ENCODE measurements at places on chromosomes 6 and 20.

DNA sequence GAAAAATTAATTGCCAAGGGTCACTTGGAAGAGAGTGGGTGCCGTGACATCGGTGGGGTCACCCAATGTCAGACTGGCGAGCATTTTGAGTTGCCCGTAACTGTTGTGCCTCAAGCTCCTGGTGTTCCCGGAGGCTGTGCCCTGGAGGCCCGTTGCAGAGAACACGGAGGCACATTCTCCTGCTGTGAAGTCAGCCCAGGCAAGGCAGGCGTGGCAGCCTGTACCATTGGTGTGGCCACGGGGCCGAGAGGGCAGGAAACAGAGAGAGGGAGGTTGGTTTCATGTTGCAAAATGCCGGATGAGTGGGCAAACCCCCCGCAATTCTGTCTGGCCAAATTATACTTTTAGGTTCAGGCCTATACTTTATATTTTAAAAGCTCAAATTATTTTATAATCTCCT, 81.2 kb downstream of the THBS2 start:
- DNase-seq, result peak; percentile 89

GRCh38 chr6:72649032-72649984, 27.4 kb downstream of the KCNQ5 start:
- peak; percentile 87 for DNase-seq

DNA sequence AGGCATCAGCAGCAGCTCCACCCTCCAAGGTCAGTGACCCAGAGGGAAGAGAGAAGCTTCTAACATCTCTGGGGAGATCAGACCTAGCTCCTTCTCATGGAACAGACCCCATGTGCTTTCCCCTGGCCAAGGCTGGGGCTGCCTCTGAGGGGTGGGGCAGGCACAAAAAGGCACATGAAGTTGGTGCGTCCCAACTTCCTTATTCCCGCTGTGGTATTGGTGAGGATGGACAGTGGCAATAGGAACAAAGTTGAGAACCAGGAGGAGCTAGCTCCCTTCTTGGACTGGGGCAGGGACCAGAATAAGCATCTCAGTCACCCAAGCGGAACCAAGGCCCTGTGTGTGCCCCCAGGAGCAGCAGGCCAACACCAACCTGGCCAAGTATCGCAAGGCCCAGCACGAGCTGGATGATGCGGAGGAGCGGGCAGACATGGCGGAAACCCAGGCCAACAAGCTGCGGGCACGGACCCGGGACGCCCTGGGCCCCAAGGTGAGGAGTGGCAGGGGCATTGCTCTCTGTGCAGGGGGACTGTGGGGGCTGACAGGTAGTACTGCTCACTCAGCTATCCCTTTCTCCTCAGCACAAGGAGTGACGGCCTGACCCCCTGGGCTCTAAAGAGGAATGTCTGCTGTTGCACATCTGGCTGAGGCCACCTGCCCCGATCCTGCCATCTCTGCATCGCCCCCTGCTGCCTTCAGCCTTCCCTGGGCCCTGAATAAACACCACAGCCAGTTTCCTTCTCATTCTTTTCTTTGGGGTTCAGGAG, 46.1 kb downstream of the MYH7B start:
- DNase-seq, result no peak

DNA sequence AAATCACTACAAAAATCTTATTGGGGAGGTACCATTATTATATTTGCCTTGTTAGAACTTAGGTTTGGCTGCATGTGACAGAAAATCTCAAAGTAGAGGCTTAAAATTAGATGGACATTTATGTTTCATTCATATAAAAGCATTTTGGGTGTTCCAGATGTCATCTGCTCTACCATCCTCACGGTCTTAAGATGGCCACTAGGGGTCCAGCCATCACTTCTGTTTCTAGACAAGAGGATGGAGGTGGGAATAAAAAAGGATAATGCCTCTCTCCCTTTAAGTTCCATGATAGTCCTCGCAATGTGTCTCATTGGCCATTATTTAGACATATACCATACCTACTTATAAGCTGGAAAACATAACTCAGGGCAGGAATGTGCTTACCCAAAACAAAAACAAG, 929.5 kb downstream of the KIF16B start:
- DNase-seq, result peak; percentile 20

GRCh38 chr6:119610265-119610664, 260.7 kb upstream of the MAN1A1 start:
- no peak for DNase-seq

- DNase-seq, result no peak
These were observed 280.9 kb downstream of the QKI start for GRCh38 chr6:163695414-163695864.

GRCh38 chr6:90297867-90298381, 1.3 kb upstream of the BACH2 start:
- no peak for DNase-seq

DNA sequence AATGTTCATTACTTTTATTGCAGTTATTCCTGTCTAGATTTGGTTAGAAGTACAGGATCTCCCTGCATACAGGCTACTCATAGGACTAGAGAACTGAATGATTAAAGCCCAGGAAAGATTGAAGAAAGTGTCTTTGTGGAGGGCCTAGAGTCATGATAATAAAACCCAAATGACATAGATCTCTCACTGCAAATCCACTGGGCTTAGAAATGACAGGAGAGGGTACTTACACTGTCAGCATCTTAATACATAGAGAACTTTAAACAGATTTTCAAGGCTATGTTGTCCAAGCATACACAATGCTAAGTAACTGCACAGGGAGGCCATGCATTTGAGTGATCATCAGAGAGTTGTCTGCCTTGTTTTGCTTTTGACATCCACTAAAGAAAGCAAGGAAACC, 383.8 kb upstream of the MAP3K7 start:
- DNase-seq, result no peak

GRCh38 chr6:156281266-156281665, 495.9 kb upstream of the ARID1B start:
- DNase-seq, result no peak

GRCh38 chr6:1287103-1287591, 24.8 kb upstream of the FOXQ1 start:
- DNase-seq, result peak; percentile 50

GRCh38 chr20:60242836-60243505, 284.7 kb downstream of the CDH26 start:
- peak; percentile 1 for DNase-seq

GRCh38 chr6:82073484-82073883, 174.1 kb downstream of the IBTK start:
- DNase-seq, result no peak

GRCh38 chr6:53796791-53797190, 2.0 kb downstream of the LRRC1 start:
- DNase-seq, result no peak

GRCh38 chr20:1296117-1296610, 30.1 kb downstream of the SNPH start:
- no peak for DNase-seq

GRCh38 chr6:166584853-166585429, 1.5 kb downstream of the RAMACL start:
- DNase-seq, result no peak

DNA sequence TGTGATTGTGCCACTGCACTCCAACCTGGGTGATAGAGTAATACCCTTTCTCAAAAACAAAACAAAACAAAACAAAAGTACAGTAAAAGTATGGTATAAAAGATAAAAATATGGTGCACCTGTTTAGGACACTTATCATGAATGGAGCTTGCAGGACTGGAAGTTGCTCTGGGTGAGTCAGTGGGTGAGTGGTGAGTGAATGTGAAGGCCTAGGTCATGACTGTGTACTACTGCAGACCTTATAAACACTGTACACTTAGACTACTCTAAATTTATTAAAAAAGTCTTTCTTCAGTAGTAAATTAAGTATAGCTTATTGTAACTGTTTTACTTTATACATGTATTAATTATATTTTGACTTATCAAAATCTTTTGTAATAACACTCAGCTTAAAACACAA, 46.0 kb downstream of the ZFP64 start:
- no peak for DNase-seq

DNA sequence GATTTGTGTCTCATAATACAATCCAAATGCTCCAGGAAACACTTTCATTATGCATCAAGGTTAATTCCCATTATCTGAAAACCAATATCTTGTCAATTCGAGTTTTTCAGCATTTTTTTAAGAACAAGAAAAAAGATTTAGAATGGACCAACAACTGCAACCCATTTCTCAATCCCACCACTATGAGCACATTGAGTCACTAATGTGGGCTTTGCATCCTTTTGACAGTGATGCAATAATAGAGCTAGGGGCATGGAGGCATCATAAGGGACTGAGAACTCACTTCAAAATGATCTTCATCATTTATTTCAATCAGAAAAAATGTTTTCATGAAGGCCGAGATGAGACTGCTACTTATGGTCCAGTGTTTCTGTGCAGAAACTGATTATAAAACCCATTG, 74.8 kb upstream of the DEFB112 start:
- DNase-seq, result no peak

DNA sequence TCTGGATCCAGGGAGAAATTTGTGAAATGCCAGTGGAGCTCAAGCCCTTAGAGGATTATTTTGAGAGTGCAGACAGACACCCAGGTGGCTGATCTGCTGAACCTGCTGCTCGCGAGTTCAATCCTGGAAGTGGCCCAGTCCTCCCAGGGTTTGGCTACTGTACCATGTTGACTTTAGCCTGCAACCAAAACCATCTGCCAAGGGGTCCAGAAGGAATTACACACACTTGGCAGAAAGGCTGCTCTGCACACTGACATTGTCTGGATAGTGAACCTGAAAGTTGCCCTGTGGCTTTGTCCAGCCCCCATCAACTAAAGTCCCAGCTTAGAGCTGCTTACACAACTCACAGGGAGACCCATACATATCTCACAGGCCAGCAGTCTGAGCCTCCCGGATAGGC, 21.6 kb upstream of the PI3 start:
- no peak for DNase-seq

DNA sequence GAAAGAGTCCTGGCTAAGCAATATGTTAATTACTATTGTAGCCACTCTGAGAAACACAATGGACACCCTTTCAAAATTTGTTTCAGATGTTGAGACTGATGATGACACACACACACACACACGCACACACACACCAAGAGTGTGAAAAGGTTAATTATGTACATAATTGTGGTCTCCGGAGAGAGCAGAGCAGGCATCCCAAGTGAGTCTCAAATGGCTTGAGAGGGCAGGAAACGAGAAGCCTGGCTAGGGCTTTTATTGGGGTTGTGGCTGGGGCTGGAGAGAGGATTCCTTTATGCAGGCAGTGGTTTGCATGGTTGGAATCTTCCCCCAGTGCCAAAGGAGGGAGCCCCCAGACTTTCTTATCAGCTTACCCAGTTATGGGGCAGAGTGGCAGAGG, 38.2 kb upstream of the NKX2-4 start:
- no peak for DNase-seq

DNA sequence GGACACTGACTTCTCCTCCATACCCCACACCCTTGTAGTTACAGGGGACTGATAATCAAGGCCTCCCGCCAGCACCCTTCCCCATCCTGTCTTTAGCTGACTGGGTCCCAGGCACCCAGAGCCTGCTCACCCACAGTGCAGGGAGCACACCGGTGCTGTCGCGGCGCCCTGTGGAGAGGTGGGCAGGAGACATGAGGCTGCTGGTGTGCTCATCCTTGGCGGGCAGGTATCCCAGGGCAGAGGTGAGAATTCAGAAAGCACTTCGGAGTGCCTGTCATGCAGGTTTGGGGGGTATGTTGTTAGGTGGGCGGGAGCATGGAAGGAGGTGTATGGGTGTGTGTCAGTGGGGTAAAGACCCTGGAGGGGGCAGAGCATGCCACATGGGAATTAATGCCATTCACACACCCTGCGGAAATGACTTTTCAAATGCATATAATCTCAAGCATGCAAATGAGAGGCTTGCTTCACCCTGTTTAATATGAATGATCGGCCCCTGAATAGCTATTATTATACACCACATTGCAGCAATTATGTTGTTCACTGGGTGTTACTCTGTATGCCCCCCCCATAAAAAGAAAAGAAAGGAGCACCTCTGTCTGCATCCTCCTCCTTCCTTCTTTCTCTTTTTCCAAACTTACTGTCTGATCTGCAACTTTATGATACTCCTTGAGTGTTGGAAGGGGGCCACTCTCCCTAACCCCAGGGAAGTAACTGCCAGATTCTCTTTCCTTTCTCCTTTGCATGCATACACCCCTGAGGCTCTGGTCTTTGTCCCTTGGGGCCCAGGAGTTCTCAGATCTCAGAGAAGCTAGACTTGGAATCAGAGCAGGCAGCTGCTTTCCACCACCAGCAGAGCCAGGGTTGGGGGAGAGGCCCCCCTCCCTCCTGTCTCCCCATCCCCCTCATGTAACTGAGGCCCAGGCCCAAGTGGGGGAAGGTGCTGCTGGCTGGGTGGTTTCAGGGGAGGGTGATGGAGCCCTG, 16.0 kb downstream of the FOXP4 start:
- DNase-seq, result no peak

DNA sequence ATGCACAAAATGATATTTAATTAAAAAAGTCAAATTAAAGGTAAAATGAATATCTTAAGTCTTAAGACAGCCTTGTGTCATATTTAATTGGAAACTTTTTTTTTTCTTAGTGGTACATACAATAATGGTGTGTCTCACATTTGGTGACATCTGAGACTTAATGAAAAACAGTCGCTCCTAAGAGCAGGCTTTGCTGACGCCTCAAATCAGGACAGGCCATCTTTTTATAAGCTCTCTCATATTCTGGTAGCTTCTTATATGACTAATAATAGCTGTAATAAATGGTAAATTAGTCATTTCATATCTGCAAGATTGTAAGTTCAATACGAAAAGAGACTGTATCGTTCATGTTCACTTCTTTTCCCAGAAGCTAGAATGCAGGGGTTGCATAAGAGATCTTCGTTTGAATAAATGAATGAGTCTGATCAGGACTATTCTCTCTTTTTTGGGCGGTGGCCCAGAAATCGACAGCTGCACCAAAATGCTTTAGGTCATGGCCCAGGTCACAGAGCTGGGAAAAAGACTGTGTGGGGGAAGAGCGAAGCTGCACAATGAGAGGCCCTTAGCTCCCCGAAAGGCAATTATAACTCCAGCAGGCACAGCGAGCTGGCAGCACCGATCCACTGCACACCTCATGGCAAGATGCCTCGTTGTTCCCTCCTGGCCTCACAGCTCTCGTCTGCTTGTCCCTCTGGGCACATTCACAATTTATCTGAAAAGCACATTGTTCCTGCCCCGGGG, 69.4 kb downstream of the NRN1 start:
- no peak for DNase-seq

DNA sequence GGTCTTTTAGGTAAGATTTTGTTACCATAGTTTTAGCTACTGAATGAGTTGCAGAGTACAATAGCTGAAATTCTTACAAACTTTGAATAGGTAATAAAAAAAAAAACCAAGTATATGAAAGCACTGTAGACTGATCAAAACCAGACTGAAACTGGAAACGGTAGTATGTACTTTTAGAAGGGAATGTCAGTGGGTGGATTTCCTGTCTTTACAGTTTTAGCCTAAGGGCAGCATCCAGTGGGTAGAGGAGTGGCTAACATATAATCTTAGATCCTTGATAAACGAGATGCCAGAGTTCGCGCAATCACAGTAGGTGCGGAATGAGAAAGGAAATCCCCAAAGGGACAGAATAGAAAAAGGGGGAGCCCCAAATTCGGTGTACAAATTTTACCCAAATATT, 385.9 kb upstream of the RUNX2 start:
- DNase-seq, result no peak

All from fibroblast of pulmonary artery (primary cell).